ENCODE measurements at places on chromosomes 2 and 18.

DNA sequence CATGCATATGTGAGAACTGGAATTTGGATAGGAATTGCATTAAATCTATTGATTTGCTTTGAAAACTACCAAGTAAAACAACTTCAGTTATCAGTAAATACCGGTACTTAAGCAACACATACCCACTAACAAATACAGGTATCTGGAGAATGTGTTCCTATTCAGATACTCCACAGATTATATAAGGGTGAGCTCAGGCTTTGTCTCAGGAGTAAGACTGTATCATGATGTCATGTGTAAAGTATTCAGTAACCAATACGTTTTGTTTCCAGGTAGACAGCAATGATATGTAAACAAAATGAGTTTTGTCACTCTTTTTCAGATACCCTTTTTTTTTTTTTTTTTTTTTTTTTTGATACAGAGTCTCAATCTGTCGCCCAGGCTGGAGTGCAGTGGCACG, 74.8 kb downstream of the DSC3 start:
- DNase-seq = no peak

DNA sequence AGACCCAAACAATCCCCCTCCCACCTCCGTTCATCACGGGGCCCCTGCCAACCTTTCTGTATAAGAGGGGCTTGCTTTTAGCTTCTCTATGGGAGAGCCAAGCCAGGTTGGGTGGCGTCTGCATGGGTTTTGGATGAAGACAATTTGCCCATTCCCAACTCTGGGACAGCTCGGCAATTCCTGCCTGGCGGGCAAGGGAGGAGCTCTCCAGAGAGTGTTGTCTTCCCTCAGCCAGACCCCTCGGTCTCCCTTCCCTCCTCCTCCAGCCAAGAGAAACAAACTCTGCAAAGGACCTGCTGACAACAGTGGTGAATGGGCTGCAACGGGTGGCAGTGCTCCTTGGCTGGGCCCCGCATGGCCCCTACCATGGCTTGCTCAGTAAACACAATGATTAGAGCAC, 267.2 kb upstream of the HDAC4 start:
- no peak for DNase-seq

DNA sequence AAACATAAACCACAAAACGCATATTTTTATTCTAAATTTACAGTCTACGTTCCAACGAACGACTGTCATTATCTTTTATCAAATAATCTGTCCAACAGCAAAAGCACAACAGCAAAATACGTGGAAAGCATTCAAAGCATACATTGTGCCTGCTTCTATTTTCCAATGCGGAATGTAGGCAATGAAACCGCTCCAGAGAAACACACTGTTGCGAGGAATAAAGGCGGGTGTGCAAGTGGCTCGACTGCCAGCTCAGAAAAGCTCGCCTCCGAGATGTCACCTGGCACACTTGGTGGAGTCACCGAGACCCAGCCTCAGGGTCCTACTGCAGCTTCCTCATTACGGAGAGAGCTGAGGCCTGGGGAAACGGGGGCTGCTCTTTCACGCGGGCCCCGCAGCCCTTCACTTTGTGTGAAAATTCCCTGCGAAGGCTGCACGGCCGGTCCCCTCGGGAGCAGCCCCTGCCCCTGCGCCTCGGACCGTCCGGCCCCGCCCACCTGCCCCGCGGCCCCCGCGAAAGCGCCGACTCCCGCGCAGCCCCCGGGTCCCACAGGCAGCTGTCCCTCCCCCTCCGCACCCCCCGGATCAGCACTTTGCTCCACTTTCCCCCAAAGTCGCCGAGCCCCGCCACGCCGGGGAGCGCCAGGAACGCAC, 752 bp downstream of the MGAT4A start:
- DNase-seq = peak; percentile 51

GRCh38 chr18:38526922-38527321, 961.3 kb upstream of the CELF4 start:
- no peak for DNase-seq

DNA sequence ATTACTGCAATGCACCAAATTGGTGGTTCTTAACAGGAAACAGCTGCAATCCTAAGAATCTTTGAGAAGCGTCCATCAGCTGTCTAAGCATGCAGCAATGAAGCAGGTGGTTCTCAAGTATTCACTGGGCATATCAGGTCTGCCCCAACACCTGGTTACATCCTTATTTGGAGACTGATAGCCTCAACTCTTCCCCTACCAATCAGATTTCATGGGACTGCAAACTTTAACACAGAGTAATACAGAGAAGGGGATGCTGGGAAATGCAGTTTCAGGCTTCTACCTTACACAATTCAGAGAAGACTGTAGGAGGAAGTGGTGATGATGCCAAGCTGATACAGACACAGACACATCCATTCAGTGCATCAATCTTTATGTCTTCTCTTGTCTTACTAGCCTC, 240.5 kb downstream of the BCL2 start:
- DNase-seq = no peak
